ENCODE measurements at places on chromosomes 12 and 14.

DNA sequence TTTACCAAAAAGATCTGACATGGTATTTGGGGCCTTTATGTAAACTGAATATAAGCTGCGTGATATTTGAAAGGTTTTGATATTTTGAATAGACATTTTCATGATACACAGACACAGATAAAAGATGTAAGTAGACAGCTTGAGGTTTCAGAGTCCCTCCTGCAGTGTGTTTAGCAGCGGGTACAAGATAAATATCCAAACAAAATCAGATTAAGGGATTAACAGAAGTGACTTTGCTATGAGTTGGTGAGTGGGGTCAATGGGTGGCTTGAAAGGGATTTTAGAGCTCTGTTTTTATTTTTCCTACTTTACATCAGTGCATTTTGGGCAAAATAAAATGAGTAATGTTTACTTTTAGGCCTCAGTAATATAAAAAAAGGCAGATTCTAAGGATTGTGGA, 84.1 kb downstream of the IGF1 start:
- no peak for DNase-seq

DNA sequence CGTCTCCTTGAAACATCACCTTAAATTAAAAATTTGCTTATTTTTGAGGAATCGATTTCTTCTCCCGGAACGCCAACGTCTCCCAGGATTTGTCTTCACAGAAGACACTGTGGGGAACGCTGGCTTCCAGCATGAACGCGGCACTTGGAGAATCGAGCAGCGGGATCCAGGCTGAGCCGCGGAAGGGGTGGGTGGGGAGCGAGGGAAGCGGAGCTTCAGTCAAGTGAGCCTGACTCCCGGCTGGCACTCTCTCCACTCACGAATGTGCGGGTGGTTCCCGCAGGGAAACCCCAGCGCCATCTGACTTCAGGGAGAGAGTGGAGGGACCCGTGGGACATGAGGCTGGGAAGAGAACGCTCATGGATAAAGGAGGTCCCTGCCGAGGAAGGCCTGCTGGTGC, 506.0 kb upstream of the TMEM132C start:
- no peak for DNase-seq

DNA sequence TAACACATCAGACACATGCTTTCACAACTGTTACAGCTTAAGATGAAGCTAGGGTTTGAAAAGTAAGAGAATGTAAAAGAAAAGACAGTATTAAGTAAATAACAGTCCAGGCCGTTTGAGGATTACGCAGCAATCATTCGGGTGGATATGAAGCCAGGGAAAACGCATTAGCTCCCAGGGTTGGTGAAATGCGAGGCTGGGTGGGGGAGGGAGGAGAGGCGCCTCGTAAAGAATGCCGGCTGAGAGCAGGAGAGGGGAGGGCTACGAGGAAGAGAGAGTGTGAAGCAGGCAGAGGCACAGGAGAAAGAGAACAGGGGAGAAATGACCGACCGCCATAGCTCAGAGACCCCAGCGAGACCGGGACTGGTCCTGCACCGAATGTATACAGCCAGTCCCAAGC, 73.0 kb downstream of the IQSEC3 start:
- no peak for DNase-seq

- DNase-seq = no peak
Observed at GRCh38 chr12:12086973-12087692, 16.4 kb downstream of the BCL2L14 start.

- DNase-seq = no peak
Observed at GRCh38 chr12:102232036-102232435, 34.4 kb upstream of the PMCH start.

DNA sequence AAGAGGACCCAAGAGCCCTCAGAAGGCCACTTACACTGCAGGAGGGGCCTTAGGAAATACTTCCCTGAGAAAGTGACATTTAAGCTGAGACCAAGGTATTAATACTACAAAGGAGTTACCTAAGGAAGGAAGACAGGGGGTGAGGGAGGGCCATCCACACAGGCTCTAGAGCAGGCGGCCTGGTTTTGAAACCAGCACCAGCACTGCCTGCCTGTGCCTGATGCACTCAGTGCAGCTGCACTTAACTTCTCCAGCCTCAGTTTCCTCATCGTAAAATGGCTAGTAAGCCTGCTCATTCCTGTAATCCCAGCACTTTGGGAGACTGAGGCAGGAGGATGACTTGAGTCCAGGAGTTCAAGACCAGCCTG, 45.5 kb upstream of the PLEKHG6 start:
- no peak for DNase-seq

- DNase-seq = no peak
Observed at GRCh38 chr12:56487448-56488040, 417 bp downstream of the GLS2 start.

DNA sequence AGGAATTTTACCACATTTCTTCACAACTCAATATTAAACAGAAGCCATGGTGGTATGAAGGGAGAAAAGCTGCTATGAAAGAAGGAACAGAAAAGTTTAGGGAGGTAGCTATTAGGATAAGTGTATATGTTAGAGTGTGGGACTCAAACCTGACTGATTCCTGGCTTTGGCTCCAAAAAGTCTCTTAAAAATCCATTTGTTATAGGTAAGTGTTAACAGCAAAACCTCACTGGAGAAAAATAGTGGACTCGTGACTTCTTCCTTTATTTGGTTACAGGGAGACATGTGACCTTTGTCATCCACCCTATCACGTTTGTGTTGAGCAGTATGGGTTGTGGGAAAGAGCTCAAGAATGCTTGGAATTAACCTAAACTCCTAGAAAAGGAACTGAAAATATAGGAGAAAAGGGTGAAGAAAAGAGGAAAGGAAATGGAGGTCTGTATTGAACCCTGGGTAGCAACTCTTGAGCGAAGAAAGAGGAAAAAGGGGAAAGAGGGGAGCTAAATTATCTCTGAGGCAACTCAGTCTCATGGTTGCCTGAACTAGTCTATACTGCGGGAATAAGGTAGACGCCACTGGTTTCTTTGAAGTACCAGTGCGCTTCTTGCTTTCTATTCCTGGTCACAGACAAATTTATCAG, 3.6 kb upstream of the EID3 start:
- no peak for DNase-seq

- no peak for DNase-seq
Observed at GRCh38 chr12:111616177-111616623, 17.1 kb upstream of the ATXN2 start.

DNA sequence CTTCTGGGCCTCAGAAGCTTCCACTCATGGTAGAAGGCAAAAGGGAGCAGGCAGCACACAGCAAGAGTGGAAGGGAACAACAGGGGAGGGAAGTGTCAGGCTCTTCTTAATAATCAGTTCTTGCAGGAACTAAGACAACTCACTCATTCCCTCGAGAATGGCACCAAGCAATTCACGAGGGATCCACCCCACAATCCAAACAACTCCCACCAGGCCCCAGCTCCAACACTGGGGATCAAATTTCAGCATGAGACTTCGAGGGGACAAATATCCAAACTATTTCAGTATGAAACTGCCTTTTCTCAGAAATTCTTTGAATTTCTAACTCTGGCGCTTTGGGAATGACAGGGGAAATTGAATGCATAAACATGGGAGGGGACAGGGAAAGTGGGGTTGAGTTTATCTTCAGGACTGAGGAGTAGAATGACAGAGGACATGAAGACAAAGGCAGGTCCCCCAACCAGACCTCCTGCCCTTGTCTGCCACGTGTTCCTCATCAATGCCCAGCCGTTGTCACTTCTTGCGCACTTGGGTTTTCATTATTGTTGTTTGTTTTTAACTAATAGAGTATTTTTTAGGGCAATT, 24.6 kb upstream of the APOF start:
- peak; percentile 21 for DNase-seq

- DNase-seq = no peak
Observed at GRCh38 chr12:9052610-9053009, 63.1 kb downstream of the A2M start.

GRCh38 chr12:89382328-89382727, 30.0 kb upstream of the DUSP6 start:
- DNase-seq = no peak

GRCh38 chr12:15629108-15629507, 160.1 kb downstream of the EPS8 start:
- peak; percentile 78 for DNase-seq

GRCh38 chr14:69505338-69506240, 21.1 kb downstream of the PLEKHD1 start:
- no peak for DNase-seq

DNA sequence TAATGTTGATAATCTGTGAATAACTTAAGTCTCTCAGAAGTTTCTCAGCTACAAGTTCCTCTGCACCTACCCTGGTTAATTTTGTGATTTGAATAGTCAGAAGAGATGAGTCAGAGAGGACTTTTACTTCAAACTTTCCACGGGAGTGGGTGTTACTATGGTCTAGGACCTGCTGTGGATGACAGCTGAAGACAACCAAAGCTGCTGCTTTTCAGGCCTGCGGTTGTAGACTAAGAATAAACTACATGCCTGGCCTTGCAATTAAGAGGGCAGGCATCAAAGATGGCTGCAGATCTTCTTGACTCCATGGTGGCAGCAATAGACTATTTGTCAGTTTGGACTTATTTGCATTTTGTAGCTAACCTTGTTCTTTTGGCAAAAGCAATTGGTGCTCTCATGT, 227.1 kb upstream of the KRR1 start:
- no peak for DNase-seq

- peak; percentile 3 for DNase-seq
Observed at GRCh38 chr12:96743606-96744005, 163.5 kb upstream of the NEDD1 start.

- no peak for DNase-seq
Observed at GRCh38 chr12:110351119-110351518, 52.4 kb downstream of the ANAPC7 start.

GRCh38 chr12:42386308-42386707, 60.3 kb downstream of the PPHLN1 start:
- no peak for DNase-seq

GRCh38 chr14:56059054-56059453, 59.2 kb upstream of the PELI2 start:
- DNase-seq = no peak

- DNase-seq = no peak
Observed at GRCh38 chr14:100728962-100729361, 2.3 kb downstream of the DLK1 start.
